Pancreas (tissue), 10 donors: ENCODE measurements at places on chromosomes 6 and 20. TPM values are rescaled to one million over a fixed set of nuclear protein-coding genes. Genes with fewer than 3 reads are reported as not detected.

DNA sequence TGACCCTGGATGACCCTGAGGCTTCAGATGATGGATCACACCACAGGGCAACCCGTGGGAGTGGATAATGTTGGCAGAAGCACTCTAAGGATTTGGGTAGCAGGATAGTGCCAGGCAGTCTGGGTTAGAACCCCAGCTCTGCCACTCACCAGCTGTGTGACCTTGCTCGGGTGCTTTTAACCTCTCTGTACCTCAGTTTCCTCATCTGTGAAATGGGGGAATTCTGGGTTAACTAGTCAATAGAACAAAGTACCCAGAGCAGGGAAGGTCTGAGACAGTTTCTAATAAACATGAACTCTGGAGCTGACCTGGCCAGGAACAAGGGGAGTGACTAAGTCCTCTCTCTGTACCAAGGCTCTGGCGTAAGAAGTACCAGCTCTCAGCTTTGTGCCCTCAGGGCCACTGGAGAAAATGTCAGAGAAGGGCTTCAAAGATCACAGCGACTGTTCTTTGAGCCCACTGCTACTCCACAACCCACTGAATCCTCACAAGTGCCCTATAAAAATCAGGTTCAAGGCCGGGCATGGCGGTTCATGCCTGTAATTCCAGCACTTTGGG is 14.7 kb upstream of the NOL4L start:
- no peaks in the 10 kb centered on the region for H3K36me3 ChIP-seq
- no peaks in the 10 kb centered on the region for H3K27me3 ChIP-seq
- no peaks in the 10 kb centered on the region for H3K4me1 ChIP-seq
- no peak overlapping the region for H3K4me3 ChIP-seq
- no peak for DNase-seq

- H3K4me1 ChIP-seq = no peaks in the 10 kb centered on the region
- no peak for DNase-seq
- peaks cover 4% of the 10 kb centered on the region for H3K36me3 ChIP-seq
- no peaks in the 10 kb centered on the region for H3K27me3 ChIP-seq
Observed at GRCh38 chr6:157143171-157143889, 180.0 kb downstream of the TMEM242 start.

DNA sequence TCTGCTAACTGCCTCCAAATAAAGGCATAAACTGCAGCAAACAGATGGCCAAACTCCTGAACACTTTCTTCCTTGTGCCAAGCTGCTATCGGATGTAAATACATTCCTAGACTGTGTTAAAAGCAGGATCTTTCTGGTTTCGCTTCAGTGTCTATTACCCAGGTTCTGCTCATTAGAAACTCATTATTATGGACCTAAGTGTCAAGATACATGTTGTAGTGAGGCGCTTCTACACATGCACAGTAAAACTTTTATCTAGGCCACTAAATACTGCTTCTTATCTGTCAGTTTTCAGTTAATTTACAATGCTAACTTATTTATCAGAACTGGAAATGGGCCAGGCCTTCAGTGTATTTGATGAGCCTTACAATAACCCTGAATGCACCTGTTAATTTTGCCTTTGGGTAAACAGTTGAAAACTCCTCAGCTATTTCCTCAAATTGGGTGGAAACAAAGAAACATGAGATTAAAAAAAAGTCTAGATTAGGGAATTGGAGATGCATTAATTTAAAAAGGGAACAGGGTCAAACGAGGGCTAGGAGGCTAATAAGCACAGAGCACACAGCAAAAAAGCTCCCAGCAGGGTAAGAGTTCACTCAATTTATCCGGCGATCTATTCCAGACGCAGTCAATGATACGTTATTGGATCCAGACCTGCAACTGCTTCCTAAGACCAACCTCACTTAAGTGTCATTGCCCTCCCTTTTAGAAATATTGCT is 240.6 kb downstream of the FOXC1 start:
- no peaks in the 10 kb centered on the region for H3K27me3 ChIP-seq
- H3K4me1 ChIP-seq = peaks cover 15% of the 10 kb centered on the region
- peak overlapping the region; percentile 15 for H3K27ac ChIP-seq
- H3K36me3 ChIP-seq = no peaks in the 10 kb centered on the region
- peak; percentile 33 for DNase-seq

- H3K4me1 ChIP-seq = no peaks in the 10 kb centered on the region
- no peak overlapping the region for H3K4me3 ChIP-seq
- H3K36me3 ChIP-seq = no peaks in the 10 kb centered on the region
- H3K27me3 ChIP-seq = no peaks in the 10 kb centered on the region
- H3K27ac ChIP-seq = no peak overlapping the region
Observed at GRCh38 chr20:49558826-49559225, 9.1 kb downstream of the PTGIS start.

GRCh38 chr20:33899106-33899505 is 88.0 kb downstream of the CHMP4B start:
- H3K4me1 ChIP-seq = no peaks in the 10 kb centered on the region
- no peak overlapping the region for H3K27ac ChIP-seq
- no peaks in the 10 kb centered on the region for H3K36me3 ChIP-seq

Gene MAVS
- 22.4 TPM for total RNA-seq

DNA sequence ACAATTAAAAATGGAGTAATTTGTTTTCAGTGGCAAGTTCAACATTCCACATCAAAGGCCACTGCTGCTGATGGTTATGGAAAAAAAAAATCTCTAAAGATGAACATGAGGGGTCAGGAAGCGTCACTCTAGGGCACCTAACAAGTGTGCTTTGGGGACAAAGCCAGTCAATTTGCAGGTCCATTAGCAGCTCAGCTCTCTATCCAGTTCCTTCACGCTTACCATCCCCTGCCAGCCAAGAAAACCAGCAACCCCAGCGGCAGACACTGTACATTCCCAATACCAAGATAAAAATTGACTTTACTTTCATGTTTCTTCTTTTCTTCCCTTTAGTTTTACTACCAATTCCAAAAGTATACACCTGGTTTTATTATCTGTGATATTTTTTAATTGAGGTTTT is 10.1 kb downstream of the RFX6 start:
- no peak overlapping the region for H3K4me3 ChIP-seq
- H3K4me1 ChIP-seq = no peaks in the 10 kb centered on the region
- H3K27me3 ChIP-seq = no peaks in the 10 kb centered on the region
- H3K36me3 ChIP-seq = no peaks in the 10 kb centered on the region
- DNase-seq = no peak

DNA sequence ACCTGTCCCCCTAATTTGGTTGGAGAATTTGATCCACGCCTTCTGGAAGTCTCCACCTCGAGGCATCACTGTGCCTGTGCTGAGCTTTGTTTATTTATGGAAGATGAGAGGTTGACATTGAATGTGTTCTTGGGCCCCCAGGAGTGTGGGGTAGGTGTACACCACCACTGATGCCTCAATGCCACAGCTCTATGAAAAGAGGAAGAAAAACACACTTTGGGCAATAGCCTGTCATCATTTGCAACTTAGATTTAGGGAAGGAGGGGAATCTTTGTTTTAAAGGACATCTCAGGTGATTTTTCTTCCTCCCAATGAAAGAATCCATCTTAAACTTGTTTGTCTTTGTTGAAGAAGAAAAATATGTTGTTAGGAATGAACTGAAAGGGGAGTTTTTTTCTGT is 42.6 kb downstream of the TBC1D7 start:
- no peaks in the 10 kb centered on the region for H3K36me3 ChIP-seq
- H3K27ac ChIP-seq = no peak overlapping the region
- no peaks in the 10 kb centered on the region for H3K27me3 ChIP-seq
- H3K4me3 ChIP-seq = no peak overlapping the region

DNA sequence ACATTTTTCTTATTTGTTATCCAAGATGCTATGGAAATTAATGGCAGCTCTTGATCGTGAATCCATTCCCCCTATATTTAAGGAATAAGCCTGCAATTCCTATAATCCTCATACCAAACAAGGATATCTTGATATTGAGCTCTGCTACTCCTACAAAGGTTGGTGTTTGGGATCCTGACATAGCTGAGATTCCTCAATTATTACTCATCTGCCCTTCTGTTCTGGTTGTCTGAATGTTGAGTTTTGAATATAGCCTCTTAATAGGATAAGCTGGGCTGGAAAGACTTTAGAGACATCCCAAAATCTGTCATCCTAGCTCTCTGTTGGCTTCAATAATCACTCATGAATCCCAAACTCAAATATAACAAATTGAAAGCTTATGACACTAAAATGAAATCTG is 49.9 kb downstream of the CLIC5 start:
- H3K4me1 ChIP-seq = no peaks in the 10 kb centered on the region
- no peak overlapping the region for H3K4me3 ChIP-seq
- H3K27ac ChIP-seq = no peak overlapping the region
- H3K36me3 ChIP-seq = no peaks in the 10 kb centered on the region
- no peak for DNase-seq
- H3K27me3 ChIP-seq = no peaks in the 10 kb centered on the region

DNA sequence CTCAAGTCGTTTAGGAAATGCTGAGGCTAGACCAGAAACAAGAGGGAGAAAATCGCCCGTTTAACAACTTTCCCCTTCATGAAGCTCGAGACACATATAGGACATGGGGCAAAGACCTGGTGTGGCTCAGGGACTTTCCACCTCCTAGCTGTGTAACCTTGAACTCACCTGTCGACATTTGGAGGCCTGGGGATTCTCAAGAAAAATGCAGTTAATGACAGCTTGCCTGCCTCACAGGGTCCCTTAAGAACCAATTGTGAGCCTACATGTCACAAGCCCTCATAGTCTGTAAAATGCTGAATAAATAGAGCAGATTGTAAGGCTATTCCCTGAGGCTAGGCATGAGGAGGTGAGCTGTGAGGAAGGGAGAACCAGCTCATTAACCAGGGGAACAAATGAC is 35.1 kb downstream of the MGME1 start:
- DNase-seq = no peak
- H3K4me3 ChIP-seq = no peak overlapping the region
- H3K27me3 ChIP-seq = no peaks in the 10 kb centered on the region
- no peaks in the 10 kb centered on the region for H3K4me1 ChIP-seq
- no peaks in the 10 kb centered on the region for H3K36me3 ChIP-seq

DNA sequence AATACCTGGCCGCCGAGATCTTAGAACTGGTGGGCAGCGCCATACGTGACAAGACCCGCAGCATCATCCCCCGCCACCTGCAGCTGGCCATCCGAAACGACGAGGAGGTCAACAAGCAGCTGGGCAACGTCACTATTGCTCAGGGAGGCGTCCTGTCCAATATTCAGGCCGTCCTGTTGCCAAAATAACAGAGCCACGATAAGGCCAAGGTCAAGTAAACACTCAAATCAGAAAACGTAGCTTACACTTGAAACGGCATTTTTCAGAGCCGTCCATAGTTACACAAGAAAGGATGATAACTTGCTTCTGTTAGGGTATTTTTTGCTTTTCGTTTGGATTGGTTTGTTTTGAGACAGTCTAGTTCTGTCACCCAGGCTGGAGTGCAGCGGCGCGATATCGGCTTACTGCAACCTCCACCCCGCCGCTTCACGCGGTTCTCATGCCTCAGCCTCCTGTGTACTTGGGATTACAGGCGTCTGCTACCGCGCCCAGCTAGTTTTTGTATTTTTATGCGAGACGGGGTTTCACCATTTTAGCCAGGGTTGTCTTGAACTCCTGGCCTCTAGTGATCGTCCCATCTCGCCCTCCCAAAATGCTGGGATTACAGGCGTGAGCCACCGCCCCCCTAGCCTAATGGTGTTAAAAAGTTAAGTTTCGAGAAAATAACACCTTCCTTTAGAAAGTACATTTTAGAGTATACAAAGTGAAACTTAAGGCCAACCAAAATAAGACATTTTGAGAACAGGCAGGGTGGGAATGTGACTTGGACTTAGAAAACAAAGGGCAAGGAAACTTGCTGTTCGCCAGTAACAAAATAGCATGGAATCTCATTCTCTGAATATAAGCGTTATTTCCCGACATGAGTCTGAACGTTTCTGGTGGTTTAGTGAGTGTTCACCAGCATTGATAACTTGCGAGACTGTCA is 42.8 kb upstream of the HFE start:
- H3K4me1 ChIP-seq = peaks cover 9% of the 10 kb centered on the region
- H3K36me3 ChIP-seq = no peaks in the 10 kb centered on the region
- H3K27ac ChIP-seq = peak overlapping the region; percentile 98

DNA sequence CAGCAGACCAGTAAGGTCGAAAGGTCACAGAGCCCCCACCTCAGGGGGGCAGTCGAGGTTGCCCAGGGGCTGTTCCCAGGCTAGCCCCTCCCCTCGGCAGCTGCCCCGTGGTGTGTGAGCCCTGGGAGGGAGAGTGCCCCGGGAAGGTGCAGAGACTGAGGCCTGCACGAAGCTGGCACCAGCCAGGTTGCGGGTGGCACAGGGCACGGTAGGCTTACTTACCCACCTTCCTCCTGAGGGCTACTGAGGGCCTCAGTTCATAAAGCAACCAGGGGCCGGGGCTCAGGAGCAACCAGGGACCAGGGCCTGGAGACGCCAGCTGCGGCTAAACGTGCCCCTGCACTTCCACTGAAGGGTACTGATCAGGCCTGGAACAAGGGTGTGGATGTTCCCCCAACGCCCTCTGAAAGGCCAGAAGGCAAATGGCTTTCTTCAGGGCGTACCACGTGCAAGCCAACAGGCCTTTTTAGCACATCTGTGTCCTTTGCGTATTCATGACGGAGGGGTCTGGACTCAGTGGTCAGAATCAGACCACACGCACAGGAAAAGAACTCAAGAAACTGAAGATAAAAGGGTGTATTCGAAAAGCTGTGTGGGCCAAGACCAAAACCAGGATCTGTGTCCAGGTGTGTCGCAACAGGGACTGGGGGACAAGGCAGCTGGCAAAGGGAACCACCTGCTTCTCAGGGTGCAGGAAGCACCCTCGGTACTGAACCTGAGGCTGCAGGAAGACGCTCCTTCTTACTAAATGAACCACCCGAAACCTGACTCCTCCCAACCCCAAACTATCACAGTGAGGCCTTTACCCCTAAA is 24.5 kb upstream of the TCFL5 start:
- no peak for DNase-seq
- H3K27me3 ChIP-seq = no peaks in the 10 kb centered on the region
- no peak overlapping the region for H3K27ac ChIP-seq
- H3K36me3 ChIP-seq = peaks cover 47% of the 10 kb centered on the region

Gene BLOC1S5
- total RNA-seq = 4.2 TPM

GRCh38 chr20:53319716-53320115 is 273.9 kb downstream of the ZNF217 start:
- no peaks in the 10 kb centered on the region for H3K36me3 ChIP-seq
- no peak overlapping the region for H3K27ac ChIP-seq
- no peak overlapping the region for H3K4me3 ChIP-seq

- no peak overlapping the region for H3K27ac ChIP-seq
- H3K4me1 ChIP-seq = no peaks in the 10 kb centered on the region
- H3K4me3 ChIP-seq = no peak overlapping the region
Observed at GRCh38 chr6:88536071-88536625, 370.0 kb upstream of the CNR1 start.
